ENCODE measurements at places on chromosomes 16 and 17. TPM values are rescaled to one million over a fixed set of nuclear protein-coding genes. Genes with fewer than 3 reads are reported as not detected.

The UBE2Z gene
- 108 TPM for total RNA-seq

The FASN gene
- total RNA-seq, result 591 TPM

The KRTAP4-9 gene
- total RNA-seq, result 1.0 TPM

The MMP2 gene
- 48.3 TPM for total RNA-seq

The ZSCAN10 gene
- total RNA-seq, result not detected

The ANKRD40CL gene
- total RNA-seq, result not detected

The KRTAP9-8 gene
- total RNA-seq, result not detected

The HAS3 gene
- total RNA-seq, result 0.72 TPM

The IRF8 gene
- total RNA-seq, result 0.19 TPM

The CX3CL1 gene
- 0.15 TPM for total RNA-seq

The KRTAP9-9 gene
- not detected for total RNA-seq

The TBX21 gene
- total RNA-seq, result not detected

The KRTAP9-2 gene
- not detected for total RNA-seq

The TVP23A gene
- not detected for total RNA-seq

The SOCS1 gene
- 2.3 TPM for total RNA-seq

The TMEM238L gene
- total RNA-seq, result not detected

The PYY gene
- not detected for total RNA-seq

The CCL14 gene
- total RNA-seq, result not detected

The METTL26 gene
- total RNA-seq, result 138 TPM

The ABCA9 gene
- 2.1 TPM for total RNA-seq

The HP gene
- not detected for total RNA-seq
